Activated CD4-positive, alpha-beta T cell treated with anti-CD3 and anti-CD28 coated beads, Interleukin-2, amount 10 ng/mL, durations not matched to agents 7 days and 5 days (primary cell): ENCODE measurements at places on chromosomes 6 and 20. TPM values are rescaled to one million over a fixed set of nuclear protein-coding genes. Genes with fewer than 3 reads are reported as not detected.

GRCh38 chr6:44342052-44342451 lies 398 bp upstream of the SPATS1 start:
- no peaks in the 10 kb centered on the region for H3K4me1 ChIP-seq
- no peak for DNase-seq
- peaks cover 48% of the 10 kb centered on the region for H3K27me3 ChIP-seq
- H3K36me3 ChIP-seq = no peaks in the 10 kb centered on the region
- H3K27ac ChIP-seq = no peak overlapping the region

DNA sequence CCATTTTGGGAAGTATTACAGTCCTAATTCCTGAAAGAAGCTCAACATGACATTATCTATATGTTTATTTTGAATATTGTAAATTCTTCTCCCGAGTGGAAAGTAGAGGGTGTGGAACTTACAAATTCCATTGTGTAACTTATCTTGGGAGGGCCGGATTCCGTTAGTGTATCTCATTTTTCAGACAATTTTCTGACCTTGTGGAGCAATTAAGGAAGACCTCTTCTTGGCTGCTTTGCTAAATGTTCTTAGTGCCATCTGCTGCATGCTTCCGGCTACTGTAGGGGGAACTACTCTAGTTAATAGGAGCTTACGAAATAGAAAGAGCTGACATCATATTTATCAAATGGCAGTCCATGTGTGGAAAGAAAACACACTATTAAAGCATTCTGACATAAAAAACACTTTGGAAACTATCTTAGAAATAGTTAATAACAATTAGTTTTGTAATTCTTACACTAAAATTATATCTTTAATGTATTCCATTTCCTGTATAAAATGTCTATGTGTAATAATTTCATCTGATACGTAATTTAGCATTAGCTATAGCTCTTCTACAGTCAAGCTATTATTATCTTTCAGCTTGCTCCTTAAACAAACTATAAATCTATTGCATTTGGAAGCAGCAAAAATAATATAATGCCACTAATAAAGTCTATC lies 41.5 kb upstream of the KCNQ5 start:
- H3K36me3 ChIP-seq = no peaks in the 10 kb centered on the region
- peaks cover 2% of the 10 kb centered on the region for H3K4me1 ChIP-seq
- H3K27ac ChIP-seq = no peak overlapping the region
- DNase-seq = no peak

- H3K4me1 ChIP-seq = peaks cover 39% of the 10 kb centered on the region
- H3K36me3 ChIP-seq = peaks cover 11% of the 10 kb centered on the region
- H3K4me3 ChIP-seq = no peak overlapping the region
- DNase-seq = peak; percentile 13
- H3K27ac ChIP-seq = no peak overlapping the region
- H3K27me3 ChIP-seq = no peaks in the 10 kb centered on the region
Observed at GRCh38 chr6:130776287-130776925, 50.8 kb upstream of the SMLR1 start.

Gene HEY2
- not detected for total RNA-seq

Gene TGM2
- total RNA-seq = 0.07 TPM

Gene CDKN1A
- 36.7 TPM for total RNA-seq

Gene SLC26A8
- not detected for total RNA-seq

Gene VGLL2
- total RNA-seq = not detected
